T-helper 9 cell (primary cell): ENCODE measurements at places on chromosomes 2 and 18.

DNA sequence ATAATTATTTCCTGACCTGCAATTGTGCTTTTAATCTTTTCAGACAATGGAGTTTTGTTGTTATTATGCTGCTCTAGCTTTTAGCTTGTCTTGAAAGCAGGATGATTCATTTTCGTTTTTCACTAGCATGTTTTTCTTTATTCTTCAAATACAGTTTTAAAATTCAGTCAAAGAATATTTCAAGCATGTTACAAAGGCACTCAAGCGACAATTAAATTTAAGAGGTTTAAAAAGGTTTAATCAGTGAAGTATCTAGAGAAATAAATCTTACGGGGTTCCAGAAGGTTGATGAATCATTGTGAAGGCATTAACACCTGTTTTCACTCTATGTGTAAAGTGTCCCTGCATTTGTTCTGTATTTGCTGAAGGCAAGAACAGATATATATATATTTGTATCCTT, 390.7 kb upstream of the TMEFF2 start:
- DNase-seq, result no peak

GRCh38 chr2:176574484-176575236, 305.4 kb downstream of the MTX2 start:
- no peak for DNase-seq

DNA sequence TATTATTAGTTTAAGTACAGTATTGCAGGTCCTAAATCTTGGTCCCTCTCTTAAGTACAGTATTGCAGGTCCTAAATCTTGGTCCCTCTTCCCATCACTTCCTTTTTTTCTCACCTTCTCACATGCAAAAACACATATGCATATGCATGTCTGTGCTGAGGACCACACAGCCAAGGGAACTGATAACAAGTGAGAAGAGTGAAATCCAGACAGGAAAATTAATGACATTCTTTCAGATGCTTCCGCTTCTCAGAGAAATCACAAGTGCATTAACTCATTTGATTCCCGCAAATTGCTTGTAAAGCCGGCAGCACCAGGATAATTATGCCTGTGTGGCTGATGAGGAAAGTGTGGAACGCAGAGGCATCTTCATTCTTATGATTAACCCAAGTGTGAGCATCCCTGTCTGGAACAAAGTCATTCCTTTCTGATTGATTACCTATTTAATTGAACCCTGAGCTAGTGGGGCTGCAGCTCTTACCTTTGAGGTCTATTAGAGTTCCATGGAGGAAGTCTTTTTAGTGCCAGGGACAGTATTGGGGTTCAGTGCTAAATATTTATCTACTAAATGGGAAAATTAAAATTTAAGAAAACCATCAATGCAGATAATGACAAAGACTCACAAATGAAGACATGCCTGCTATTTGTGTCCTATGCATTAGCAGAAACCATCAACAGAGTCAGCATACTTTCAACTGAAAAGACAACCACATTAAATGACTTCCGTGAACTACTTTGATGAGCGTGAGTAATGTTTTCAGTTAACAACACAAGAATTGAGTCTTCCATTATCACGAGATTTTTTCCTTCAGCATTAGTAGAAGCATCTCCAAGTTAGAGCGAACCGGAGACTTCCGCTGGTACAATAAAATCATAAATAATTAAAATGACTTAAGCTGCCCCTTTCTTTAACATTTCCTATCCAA, 220.4 kb upstream of the SLC35G4 start:
- no peak for DNase-seq

DNA sequence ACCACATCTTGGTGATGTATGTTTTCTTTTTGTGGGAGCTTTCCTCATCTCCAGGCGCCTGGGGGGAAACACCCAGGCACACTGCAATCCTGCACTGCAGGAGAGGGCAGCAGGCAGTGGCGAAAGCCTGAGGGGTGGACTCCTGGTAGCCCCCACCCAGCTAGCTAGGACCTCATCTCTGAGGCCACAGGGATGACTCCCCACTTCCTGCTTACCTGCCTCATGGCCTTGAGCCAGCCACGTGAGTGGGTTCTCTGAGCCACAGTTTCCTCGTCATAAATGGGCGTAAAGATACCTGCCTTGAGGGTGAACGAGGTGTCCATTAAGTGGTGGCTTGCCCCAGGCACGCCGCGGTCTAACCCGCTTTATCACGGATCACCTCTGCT, 19.1 kb downstream of the TRAF3IP1 start:
- DNase-seq, result no peak

DNA sequence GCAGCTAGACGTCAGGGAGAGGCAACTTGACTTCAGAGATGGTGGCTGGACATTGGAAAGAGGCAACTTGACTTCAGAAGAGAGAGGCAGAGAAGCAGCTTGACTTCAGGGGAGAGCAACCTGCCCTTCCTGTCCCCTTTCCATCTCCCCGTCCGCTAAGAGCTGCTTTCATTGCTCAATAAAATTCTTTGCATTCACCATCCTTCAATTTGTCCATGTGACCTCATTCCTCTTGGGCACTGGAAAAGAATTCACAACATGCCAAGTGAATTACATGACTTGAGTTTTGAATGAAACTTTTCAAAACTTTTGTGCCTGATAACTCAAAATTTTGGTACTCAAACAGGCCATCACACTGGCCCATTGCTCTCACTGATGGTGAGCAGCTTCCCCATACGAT, 158.9 kb downstream of the DPP4 start:
- DNase-seq, result no peak

GRCh38 chr18:9096007-9096371, 6.5 kb upstream of the NDUFV2 start:
- DNase-seq, result no peak

DNA sequence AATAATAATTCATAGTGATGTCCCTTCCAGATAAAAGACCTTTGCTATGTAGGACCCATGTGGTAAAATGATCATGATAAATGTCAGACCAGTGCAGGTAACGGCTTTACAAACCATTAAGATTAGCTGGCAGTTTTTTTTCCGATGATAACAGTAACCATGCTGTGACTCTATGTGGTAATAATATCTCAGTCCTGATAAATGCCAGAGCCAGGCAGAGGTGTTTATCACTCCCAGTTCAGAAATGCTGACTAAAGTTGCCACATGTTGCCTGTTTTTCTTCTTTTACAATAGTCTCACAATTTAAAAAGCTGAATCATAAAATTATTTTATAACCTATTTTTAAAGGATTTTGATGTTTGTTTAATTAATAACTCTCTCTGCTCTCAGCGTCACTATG, 565.1 kb downstream of the ARHGAP15 start:
- DNase-seq, result no peak

DNA sequence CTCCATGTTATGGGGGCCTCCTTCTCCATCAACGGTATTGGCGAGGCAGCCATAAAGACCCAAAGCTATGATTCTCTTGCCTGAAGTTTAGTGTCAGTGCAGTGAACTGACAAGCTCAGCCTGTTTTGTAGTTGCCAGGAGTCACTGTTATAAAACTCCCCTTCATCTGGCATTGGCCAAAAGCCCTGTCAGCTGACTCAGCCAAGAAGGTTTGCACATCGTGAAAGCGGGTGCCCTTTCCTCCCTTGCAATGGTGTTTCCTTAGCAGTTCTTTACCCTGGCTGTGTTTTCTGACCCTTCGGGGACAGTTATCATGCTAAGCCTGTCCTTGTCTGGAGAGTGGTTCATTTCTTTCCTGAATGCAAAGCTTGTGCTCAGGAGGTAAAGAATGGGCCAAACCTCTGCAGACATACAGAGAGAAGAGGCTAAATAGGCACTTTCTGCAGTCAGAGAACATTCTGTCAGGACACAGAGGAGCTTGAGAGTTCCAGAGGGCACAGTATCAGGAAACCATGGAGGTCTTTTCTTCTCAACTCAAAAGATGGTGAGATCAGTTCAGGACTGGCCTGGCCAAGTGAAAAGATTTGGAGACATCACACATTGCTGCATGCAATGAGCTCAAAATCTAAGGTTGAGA, 414.2 kb downstream of the ZNF521 start:
- no peak for DNase-seq

DNA sequence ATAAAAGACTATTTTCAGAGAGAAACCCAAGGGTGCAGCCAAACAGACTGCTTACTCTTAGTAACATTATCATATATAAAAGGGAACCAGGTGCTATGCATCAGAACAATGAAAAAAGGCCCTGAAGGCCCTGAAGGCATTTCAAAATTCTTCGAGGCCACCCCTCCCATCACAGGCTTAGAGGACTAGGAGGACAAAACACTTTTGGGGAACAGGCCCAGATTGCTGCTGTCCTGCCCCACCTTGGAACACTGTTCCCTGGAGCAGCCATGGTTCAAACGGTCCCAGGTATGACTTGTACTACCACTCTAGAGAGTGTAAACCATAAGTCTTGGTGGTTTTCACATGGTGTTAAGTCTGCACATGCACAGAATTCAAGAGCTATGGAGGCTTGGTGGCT, 2183.1 kb upstream of the CELF4 start:
- no peak for DNase-seq

DNA sequence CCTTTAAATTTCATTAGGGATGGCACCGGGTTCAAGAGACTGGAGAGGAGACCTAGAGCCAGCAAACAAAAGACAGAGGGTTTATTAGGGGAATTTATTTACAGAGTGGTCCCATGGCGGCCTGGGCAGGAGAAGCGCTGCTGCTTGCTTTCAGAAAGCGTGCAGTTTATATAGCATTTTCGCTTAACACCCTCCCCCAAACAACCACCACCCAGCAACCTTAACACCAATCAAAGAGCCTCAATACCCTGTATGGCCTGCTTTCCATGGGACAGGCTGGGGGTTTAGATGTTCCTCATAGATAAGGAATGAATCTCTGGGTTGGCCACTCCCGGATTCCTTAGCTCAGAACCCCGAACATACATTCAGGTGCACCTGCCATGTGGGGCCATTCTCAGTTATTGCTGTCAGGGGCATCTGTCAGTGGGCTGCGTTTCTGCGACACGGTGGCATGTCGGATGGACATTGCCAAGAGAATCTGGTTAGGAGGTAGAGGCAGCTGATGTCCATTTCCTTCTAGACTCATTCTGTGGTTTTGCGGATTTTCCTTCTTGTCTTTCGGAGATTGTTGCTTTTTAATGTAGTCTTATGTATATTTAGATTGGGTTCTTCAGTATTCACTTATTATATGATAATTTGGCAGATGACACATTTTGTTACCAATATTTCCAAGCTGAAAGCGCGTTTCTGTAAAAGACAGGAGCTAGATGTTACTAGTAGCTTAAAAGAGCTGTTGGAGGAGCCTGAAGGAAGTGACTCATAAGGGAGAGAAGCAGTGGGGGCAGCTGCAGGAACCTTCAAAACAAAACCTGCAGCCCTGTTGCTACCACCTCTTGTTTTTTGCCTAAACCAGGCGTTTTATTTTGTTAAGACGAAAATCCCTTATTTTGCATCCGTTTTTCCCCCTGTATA, 7.2 kb downstream of the AGAP1 start:
- DNase-seq, result no peak

GRCh38 chr18:38290229-38290628, 724.6 kb upstream of the CELF4 start:
- no peak for DNase-seq

GRCh38 chr2:8796878-8797550, 40.4 kb downstream of the KIDINS220 start:
- no peak for DNase-seq
